Activated CD8-positive, alpha-beta T cell treated with anti-CD3 and anti-CD28 coated beads for 36 hours (primary cell): ENCODE measurements at places on chromosomes 4 and X. TPM values are rescaled to one million over a fixed set of nuclear protein-coding genes. Genes with fewer than 3 reads are reported as not detected.
A peak's percentile ranks its signal among the peaks of the same experiment; 100 is the strongest.

The MAGEA11 gene
- total RNA-seq = not detected

The GATA1 gene
- total RNA-seq = not detected

The GPRIN3 gene
- total RNA-seq = 10.6 TPM

The USP17L28 gene
- not detected for total RNA-seq

The SHOX gene
- total RNA-seq = not detected

The CNGA1 gene
- not detected for total RNA-seq

GRCh38 chr4:3683077-3683743, 83.0 kb upstream of the ADRA2C start:
- no peak for DNase-seq
- no peaks in the 10 kb centered on the region for H3K36me3 ChIP-seq
- H3K27ac ChIP-seq = no peak overlapping the region
- peaks cover 4% of the 10 kb centered on the region for H3K27me3 ChIP-seq

GRCh38 chr4:110793381-110793801, 170.5 kb upstream of the PITX2 start:
- no peaks in the 10 kb centered on the region for H3K4me1 ChIP-seq
- H3K27me3 ChIP-seq = no peaks in the 10 kb centered on the region
- no peak overlapping the region for H3K4me3 ChIP-seq
- H3K36me3 ChIP-seq = no peaks in the 10 kb centered on the region

- no peaks in the 10 kb centered on the region for H3K36me3 ChIP-seq
- no peak overlapping the region for H3K27ac ChIP-seq
- H3K4me3 ChIP-seq = no peak overlapping the region
- H3K27me3 ChIP-seq = no peaks in the 10 kb centered on the region
- DNase-seq = no peak
These were observed 50.6 kb upstream of the GATB start for GRCh38 chr4:151811403-151811802.

DNA sequence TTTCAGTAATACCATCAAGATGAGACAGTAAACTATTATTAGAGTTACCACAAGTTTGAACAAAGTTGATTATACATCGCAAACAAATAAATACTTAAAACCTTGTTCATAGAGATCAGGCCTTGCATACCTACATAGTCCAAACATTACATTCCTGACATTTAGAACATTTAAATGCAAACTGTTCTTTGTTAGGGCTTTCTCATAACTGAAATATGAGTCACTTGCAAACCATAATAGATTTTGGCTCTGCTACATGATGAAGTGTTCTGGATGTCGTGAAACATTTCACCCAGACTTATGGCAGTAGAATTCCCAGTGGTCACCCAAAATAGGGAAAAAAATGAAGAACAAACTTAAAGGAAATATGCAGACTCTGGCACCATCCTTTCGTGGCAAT, 75.0 kb downstream of the FAT4 start:
- H3K27me3 ChIP-seq = no peaks in the 10 kb centered on the region
- no peak for DNase-seq
- no peaks in the 10 kb centered on the region for H3K36me3 ChIP-seq
- no peaks in the 10 kb centered on the region for H3K4me1 ChIP-seq
- no peak overlapping the region for H3K4me3 ChIP-seq
- H3K27ac ChIP-seq = no peak overlapping the region

- H3K4me1 ChIP-seq = no peaks in the 10 kb centered on the region
- no peak for DNase-seq
These were observed 164.6 kb downstream of the PRKX start for GRCh38 chrX:3548765-3549391.

GRCh38 chr4:43987331-43987944, 461.2 kb downstream of the KCTD8 start:
- no peak overlapping the region for H3K27ac ChIP-seq
- no peaks in the 10 kb centered on the region for H3K4me1 ChIP-seq
- no peaks in the 10 kb centered on the region for H3K36me3 ChIP-seq
- no peak overlapping the region for H3K4me3 ChIP-seq
- no peaks in the 10 kb centered on the region for H3K27me3 ChIP-seq

- H3K36me3 ChIP-seq = no peaks in the 10 kb centered on the region
- no peak overlapping the region for H3K4me3 ChIP-seq
- H3K4me1 ChIP-seq = no peaks in the 10 kb centered on the region
These were observed 90.3 kb upstream of the TMEM150C start for GRCh38 chr4:82652062-82652461.

DNA sequence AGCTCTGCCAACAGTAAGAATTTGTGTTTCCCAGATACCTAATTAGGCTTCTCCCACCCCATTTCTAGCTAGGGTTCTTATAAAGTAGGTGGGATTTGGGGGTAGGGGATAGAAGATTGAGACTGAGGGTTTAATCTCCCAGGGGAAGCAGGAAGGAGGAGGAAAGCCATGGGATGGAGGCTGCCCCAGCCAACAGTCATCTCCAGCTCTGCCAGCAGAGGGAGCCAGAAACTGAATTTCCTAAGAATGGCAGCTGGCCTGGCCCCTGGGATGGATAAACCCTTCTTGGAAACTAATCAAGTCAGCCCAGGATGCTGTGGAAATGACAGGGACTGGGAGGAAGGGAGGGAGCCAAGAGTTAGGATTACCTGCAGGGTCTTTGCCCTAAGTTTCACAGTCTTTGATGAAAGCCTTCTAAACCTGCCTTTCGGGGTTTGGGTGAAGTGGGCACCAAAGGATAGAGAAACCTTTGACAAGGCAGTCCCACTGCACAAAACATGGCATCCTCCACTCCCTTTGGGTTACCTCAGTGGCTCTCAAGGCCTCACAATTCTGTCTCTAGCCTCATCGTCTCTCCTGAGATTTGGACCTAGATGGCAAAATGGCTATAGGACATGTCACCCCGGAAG, 6.7 kb upstream of the ERCC6L start:
- H3K36me3 ChIP-seq = no peaks in the 10 kb centered on the region
- H3K4me1 ChIP-seq = no peaks in the 10 kb centered on the region
- DNase-seq = peak; percentile 50
- no peak overlapping the region for H3K4me3 ChIP-seq
- no peak overlapping the region for H3K27ac ChIP-seq

DNA sequence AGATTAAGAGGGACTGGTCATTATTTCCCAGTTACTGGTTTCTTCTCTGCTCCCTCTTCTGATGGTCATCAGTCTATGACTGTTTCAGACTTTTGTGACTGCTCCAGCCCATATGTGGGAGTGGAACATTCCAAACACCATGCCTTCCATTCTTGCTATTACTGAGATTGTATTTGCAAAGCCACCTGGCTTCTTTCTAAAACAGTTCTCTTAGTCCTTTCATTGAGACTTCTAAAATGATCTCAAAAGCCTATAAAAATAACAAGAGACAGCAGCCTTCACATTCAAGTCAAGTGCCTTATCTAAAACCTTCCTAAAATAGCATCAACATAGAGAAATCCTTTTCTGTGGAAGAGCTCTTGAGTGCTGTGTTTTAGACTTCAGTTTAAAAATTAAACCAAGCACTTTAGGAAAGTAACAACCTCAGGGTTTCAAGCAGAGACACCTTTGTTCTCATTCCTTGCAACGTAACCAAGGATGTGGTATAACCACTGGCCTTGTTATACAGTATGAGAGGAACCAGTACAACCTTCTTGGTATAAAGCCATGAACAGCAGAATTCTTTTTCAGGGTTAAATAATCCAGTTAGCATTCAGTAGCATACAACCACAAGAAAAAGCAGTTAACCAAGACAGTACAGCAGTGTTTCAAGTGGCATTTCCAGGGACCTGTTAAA, 97.1 kb downstream of the NFKB1 start:
- H3K4me3 ChIP-seq = no peak overlapping the region
- H3K36me3 ChIP-seq = peaks cover 80% of the 10 kb centered on the region
- no peaks in the 10 kb centered on the region for H3K27me3 ChIP-seq
- H3K4me1 ChIP-seq = peaks cover 68% of the 10 kb centered on the region

GRCh38 chrX:141142946-141143345, 34.0 kb downstream of the LDOC1 start:
- H3K36me3 ChIP-seq = no peaks in the 10 kb centered on the region
- H3K27me3 ChIP-seq = no peaks in the 10 kb centered on the region
- no peak overlapping the region for H3K4me3 ChIP-seq
- no peaks in the 10 kb centered on the region for H3K4me1 ChIP-seq
- H3K27ac ChIP-seq = no peak overlapping the region

GRCh38 chr4:73704314-73705055, 35.9 kb upstream of the CXCL8 start:
- peak; percentile 1 for DNase-seq
- H3K27me3 ChIP-seq = peaks cover 1% of the 10 kb centered on the region
- H3K4me3 ChIP-seq = no peak overlapping the region
- H3K4me1 ChIP-seq = no peaks in the 10 kb centered on the region
- no peak overlapping the region for H3K27ac ChIP-seq

- no peaks in the 10 kb centered on the region for H3K36me3 ChIP-seq
- DNase-seq = no peak
- no peaks in the 10 kb centered on the region for H3K4me1 ChIP-seq
- H3K27ac ChIP-seq = no peak overlapping the region
- no peak overlapping the region for H3K4me3 ChIP-seq
These were observed 116.3 kb downstream of the HS3ST1 start for GRCh38 chr4:11312389-11312788.
